ENCODE measurements at places on chromosomes 1 and 21. TPM values are rescaled to one million over a fixed set of nuclear protein-coding genes. Genes with fewer than 3 reads are reported as not detected.
A peak's percentile ranks its signal among the peaks of the same experiment; 100 is the strongest.

DNA sequence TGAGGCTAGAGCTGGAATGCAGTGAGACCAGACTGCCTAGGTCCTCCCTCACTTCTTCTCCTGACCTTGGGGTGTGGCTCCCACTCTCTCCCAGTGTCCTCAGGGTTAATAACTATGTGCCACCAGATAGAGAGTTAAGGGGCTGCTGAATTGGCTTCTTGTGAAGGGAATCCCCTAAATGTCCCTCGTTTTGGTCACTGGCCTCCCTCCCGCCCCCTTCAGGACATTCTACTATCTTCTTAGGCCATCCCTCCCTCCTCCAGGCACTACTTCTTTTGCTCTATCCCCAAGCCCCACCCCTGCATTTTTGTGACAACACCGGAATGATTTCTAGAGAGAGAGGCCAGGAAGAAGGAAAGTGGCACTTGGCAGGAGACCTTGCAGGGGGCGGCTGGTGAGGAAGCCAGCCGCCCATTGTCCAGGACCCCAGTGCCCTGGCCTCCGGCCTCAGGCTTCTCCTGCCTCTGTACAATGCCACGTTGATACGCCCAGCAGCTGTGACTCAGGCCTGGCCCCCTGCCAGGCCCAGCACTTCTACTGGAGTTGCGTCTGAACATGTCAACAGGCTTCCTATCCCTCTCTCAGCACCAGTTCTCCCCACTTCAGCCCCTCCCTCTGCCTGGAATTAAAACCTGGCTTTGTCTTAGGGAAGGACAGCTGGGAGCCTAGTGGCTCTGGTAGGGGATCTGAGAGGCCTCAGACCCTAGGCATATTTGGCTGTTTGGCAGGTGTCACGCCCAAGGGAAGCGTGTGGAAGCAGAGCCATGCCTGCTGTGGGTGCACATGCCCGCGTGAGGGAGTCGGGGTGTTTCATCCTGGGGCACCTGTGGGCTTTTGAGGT is 9.1 kb downstream of the LMNA start:
- peak; percentile 53 for DNase-seq

Gene SLC45A1
- total RNA-seq: 0.61 TPM

DNA sequence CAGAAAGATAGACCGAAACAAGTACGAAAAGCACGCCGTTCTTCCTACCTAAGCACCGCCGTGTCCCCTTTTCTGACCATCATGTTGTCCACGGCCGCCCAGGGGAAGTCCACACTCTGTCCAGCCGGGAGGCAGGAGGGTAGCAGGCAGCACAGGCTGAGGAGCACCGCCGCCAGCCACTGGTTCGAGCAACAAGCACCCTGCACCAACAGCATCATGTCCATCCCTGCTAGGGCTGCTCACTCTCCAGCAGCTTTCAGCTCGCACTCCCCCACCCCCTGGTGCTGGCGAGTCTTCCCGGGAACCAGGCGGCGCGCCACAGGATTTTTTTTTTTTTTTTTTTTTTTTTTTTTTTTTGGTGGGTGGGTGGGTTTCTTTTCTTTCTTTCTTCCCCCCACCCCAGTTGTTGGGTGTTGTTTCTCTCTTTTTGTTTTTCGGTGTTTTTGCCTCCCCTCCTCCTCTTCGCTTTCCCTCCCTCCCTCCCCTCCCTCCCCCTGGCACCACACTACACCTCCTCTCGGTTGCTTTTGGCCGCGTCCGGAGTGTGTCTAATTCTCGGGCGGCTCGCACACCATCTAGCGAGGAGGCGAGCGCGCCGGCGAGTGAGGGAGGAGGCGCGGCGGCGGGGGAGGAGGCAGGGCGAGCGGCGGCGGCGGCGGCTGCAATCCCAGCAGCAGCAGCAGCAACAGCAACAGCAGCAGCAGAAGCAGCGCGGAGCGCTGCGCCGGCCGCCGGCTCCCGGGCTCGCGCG is at the start of gene NEGR1:
NEGR1 (minus strand) TSS at position 269 of the 751 bp plus-strand sequence.
- DNase-seq: peak; percentile 78

DNA sequence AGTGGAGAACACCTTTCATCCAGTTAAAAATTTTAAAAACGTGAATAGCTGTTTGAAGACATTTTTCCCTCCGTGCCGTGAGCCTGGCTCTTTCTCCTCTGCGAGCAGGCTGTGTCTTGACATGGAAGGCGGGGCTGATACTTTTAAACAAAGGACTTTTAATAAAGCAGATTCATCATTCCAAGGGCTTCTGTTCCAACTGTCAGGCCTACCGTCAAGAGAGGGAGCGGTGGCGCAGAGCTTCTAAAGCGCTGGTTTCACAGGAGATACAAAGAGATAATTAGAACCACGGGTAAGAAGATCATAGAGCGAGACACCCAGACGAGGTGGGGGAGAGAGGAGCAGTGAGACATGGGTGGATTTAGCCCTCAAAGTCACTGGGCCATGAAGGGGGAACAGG is 247.4 kb upstream of the C1orf174 start:
- DNase-seq: no peak

Gene PADI2
- 14.2 TPM for total RNA-seq

- DNase-seq: no peak
These were observed at the start of gene IL19 for GRCh38 chr1:206770531-206771337. IL19 (plus strand) TSS chr1:206770773; CDS start chr1:206836663, 65,890 bp downstream.

Gene HIVEP3
- total RNA-seq: 6.3 TPM

Gene HSF2BP
- total RNA-seq: 0.83 TPM

GRCh38 chr1:54743416-54744226 is 20.7 kb downstream of the PARS2 start:
- no peak for DNase-seq

DNA sequence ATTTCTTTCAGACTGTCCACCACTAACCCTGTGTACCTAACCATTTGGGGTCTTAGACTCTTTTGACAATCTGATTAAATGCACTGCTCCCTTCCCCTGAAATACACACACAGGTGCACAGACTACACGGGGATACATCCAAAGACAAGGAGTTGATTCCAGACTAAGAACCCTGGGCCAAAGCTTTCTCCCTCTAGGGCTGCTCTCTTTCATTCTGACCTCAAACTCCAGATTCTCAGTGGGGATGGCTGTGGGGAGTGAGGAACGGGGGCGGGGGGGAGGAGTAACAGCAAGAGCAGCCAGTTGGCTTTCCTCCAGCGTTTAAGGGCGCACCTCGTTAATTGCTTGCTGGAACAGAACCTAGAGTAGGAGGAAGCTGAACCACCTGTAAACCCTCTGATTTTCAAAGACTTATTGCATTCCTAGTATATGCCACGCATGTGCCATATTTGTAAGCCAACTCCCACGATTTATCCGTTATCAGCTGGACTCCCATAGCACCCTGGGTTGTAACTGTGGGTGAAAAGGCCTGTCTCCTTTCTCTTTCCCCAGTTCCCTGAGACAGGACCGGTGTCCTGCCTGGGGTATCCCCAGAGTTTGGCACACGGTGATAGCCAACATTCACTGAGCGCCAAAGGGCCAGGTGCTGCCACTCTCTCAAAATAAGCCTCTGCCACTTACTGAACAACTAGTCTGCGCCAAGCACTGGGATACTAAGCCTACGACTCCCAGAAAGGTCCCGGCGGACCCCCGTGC is 920 bp downstream of the MTHFR start:
- DNase-seq: peak; percentile 59

DNA sequence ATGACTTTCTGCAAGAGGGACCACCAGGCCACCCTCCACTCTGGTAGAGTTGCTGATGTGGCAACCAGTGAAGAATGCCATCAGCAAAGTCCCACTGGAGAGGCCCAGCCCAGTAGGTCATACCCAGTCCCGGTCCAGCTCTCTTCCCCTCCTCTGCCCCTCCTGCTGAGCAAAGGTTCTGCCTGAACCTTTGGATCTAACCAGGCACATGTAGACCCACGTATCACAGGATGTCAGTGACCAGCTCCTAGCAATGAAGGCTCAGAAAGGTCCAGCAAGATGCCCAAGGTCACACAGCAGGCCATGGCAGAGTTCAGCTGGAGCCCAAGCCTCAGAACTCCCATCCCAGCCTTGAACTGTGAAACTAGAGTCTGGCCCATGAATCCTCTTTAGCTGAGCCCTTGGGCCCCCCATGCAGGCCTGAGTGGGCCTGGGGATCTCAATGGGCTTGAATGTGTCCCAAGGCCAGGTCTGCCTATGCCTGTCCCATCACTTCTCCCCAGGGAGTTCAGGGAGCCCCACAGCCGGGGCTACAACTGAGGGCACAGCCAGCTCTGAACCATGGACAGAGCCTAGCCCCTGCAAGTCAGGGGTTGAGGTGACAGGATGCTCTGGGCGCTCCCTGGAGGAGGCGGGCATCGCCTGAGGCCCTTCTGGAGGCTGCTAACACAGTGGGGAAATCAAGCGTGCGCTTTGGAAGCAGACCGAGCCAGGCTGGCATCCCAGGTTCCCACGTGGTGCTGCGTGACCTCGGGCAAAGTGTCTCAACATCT is 21.4 kb upstream of the PADI1 start:
- DNase-seq: no peak

DNA sequence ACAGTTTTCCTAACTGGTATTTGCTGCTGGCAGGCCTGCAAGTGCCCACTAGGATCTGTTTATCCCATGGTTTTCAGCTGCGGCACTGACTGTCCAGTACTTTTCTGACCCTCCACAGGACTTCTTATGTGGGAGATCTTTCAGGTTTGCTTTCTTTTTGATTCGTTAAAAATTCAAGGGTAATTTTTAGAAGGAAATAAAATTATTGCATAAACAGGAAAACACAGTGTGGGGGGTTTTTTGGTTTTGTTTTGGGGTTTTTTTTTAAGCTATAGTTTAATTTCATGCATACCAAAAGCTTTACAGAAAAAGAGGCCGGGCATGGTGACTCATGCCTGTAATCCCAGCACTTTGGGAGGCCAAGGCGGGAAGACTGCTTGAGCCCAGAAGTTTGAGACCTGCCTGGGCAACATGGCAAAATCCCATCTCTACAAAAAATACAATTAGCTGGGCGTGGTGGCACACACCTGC is 3.6 kb downstream of the NIBAN1 start:
- DNase-seq: no peak

GRCh38 chr1:192808163-192808517 is 699 bp upstream of the RGS2 start:
- DNase-seq: no peak

- no peak for DNase-seq
These were observed 92.9 kb upstream of the NEGR1 start for GRCh38 chr1:72375226-72375625.

- DNase-seq: peak; percentile 15
These were observed 1.5 kb downstream of the KIRREL1 start for GRCh38 chr1:157994704-157995582.

- DNase-seq: no peak
These were observed 4.4 kb upstream of the ACTRT2 start for GRCh38 chr1:3016641-3017439.

- no peak for DNase-seq
These were observed 26.3 kb downstream of the TRABD2B start for GRCh38 chr1:47970882-47971281.

Gene ZYG11A
- 1.5 TPM for total RNA-seq
